ENCODE measurements at places on chromosomes 6 and 20. TPM values are rescaled to one million over a fixed set of nuclear protein-coding genes. Genes with fewer than 3 reads are reported as not detected.

- DNase-seq = no peak
Observed at GRCh38 chr6:125668071-125668470, 81.4 kb upstream of the HEY2 start.

GRCh38 chr6:32153564-32154513, at the start of gene PPT2:
TSS of gene PPT2 (plus strand) at chr6:32154141. CDS start at chr6:32154595, 454 bp downstream.
- peak; percentile 96 for DNase-seq

DNA sequence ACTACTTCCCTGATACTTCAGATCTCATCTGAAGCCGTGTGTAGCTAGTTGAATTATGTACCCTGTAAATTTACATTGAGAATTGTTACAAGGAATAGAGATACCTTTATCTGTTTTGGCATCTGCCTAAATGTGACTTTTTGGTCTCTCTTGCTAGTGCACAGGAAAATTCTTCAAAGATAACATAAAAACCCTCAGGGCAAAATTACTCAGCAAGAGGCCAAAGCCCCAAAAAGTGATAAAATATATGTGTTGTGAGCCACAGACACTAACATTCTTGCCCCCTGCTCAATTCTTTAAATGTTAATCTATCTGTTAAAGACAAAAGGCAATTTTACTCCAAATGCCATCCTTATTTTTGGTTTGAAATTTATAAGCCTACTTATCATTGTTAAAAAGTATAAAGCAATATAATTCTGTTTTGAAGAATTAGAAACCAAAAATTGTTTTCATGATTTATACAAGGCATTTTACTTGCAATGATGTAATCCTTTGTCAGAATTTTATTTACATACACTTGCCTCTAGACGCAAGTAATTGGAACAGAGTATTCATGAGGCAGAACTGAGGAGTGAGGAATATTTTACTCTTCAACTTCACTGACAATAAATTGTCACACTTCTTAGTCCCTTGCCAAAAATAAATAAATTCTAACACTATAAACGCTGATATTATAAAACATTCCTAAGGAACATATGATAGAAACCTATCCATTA, 186.2 kb downstream of the EPM2A start:
- no peak for DNase-seq

DNA sequence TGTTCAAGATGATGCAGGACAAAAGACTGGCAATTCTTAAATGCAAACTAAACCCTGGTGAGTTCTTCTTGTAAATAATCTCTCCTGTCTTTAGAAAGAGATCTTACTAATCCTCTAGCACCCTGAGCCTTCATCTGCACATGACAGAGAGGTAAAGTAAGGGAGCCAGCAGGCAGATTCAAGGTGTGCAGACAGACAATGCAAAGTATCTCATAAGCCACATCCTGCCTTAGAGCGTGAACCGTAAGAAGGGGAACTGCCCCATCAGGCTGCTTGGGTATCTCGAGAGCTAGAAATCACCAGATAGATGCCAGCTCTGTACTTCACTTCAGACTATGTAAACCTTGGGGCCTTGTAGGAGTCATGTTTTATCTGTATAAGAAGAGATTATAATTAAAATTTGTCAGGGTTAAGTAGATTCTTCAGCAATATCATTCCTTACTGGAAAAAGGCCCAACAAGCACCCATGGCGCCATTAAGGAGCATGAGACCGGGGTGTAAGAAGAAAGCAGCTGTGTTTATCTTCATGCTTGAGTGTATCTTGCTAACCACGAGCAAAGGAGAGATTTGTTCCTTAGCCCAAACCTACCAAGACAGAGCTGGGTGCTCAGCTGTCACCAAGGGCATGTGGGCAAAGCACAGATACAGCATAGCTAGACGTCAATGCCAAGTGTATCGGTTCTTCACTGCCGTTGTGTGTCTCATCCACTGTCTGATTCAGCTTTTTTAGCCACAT, 24.4 kb downstream of the CNR1 start:
- DNase-seq = no peak

DNA sequence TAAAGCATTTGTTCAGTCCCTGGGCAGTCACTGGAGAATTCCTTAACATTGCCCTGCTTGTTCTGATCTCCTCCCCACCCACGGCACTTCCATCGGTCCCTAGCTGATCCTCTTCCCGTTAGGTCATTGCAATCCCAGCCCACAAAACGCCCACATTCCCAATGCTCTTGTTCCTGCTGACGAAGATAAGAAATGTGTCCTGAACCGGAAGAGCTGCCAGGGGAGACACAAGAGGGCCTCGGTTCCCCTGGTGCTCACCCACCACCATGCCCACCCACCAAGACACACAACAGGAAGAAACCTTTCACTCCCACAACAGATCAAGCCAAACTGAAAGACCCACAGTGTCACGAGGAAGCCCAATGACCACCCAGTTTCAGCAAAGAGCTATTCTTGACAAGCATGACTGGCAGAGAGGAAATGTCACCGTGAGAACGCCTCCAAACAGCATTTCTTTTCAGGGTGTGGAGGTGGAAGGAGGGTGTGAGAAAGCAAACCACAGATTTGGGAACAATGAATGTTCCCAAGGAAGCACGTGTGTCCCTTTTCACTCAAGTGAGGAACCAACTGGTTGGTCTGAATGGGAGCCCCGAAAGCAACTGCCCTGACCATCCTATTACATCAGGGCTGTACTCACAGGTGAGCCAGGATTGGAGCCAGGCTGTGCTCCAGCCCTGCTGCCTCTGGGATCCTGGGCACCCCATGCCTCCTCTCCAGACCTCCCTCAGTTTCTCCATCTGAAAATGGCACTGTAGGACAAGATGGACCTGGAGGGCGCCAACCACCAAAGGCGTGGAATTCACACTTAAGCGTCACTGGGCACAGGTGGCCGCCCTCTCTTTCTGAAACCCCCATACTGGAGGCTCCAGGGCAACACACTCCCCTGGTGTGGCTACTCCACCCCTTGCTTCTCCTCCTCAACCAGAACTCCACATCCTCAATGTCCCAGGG, 97.5 kb downstream of the ZMYND8 start:
- DNase-seq = no peak

- peak; percentile 73 for DNase-seq
Observed at GRCh38 chr6:43953794-43954310, 173.4 kb downstream of the MRPL14 start.

GRCh38 chr6:77416839-77417238, 46.5 kb downstream of the HTR1B start:
- DNase-seq = no peak

GRCh38 chr6:108998485-108998884, 96.2 kb downstream of the SESN1 start:
- DNase-seq = no peak

DNA sequence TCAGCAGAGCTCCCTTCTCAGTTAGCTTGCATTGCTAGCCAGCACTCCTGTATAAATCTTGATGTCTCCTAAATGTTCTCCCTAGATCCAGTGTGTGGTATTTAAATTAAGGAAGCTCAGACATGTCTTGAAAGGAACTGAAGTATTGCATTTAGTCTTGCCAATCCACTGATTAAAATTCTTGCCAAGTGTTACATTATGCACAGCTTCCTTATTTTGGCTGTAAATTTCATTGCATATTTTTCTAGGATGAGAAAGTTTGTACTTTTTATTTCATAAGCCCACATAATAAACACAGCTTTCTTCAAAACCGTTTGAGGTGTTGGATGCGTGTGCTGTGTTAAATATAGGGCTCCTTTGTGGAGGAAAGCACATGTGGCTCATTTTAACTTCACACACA, 329.8 kb upstream of the FLRT3 start:
- no peak for DNase-seq

GRCh38 chr6:141451511-141452353, 681.0 kb upstream of the GJE1 start:
- peak; percentile 73 for DNase-seq

DNA sequence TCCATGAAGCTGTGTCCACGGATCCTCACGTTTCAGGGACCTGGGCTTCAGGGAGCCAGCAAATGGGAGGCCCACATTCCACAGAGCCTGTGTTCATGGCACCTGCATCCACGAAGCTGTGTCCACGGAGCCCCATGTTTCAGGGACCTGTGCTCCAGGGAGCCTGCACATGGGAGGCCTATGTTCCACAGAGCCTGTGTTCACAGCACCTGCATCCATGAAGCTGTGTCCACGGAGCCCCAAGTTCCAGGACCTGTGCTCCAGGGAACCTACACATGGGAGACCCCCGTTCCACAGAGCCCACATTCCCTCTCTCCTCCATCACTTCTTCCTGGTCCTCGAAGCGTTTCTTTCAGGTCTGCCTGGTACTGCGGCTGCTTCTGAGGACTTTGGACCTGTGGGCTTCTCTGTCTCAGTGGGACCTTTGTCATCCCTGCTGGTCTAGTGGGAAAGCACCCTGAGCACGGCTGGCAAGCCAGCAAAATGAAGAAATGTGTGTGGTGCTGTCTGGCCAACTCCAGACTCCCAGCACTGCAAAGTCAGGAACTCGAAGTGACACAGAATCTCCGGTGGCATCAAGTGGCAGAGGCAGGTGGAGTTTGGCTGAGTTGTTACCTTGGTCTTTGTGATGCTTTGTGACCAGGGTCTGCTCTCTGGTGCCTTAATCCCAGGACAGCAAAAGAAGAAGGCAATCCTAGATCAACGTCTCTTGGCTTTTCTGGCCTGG, 245.9 kb downstream of the DLL1 start:
- no peak for DNase-seq

DNA sequence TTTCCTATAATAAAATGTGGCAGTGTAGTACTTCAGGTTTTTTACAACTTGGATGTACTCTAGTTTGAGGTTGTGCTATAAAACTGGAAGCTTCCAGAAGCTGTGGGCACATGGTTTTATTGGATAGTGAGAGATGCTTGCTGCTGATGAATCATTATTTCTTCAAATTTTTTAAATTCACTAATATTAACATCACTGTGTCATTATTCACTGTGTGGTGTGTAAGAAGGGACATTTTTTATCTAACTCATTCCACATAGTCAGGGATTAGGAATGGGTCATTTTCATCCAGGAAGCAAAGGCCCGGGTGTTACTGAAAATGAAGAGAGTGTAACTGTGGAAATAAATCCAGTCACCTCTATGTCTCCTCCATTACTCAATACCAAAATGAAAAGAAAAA, 421.0 kb downstream of the TENT5A start:
- DNase-seq = no peak

GRCh38 chr6:40584741-40585140, 2.4 kb downstream of the LRFN2 start:
- no peak for DNase-seq

GRCh38 chr20:667351-668034, 8.1 kb downstream of the SCRT2 start:
- DNase-seq = peak; percentile 87

- DNase-seq = no peak
Observed at GRCh38 chr6:163671355-163671754, 256.8 kb downstream of the QKI start.

Gene RFX6
- 0.31 TPM for total RNA-seq

Gene RNF144B
- 9.0 TPM for total RNA-seq

Gene APOM
- total RNA-seq = 1.2 TPM

Gene COL19A1
- total RNA-seq = not detected

Gene TCP11
- 0.62 TPM for total RNA-seq

Gene SCAND1
- 114 TPM for total RNA-seq

Gene GATA5
- 0.73 TPM for total RNA-seq

Gene OOEP
- not detected for total RNA-seq
